ENCODE measurements at places on chromosomes 11 and 22. TPM values are rescaled to one million over a fixed set of nuclear protein-coding genes. Genes with fewer than 3 reads are reported as not detected.

The F2 gene
- not detected for total RNA-seq

The HBB gene
- 1,223 TPM for total RNA-seq

The C22orf15 gene
- total RNA-seq, result not detected

The C2CD3 gene
- 13.2 TPM for total RNA-seq

The DNAJB7 gene
- not detected for total RNA-seq

The UCP3 gene
- 0.54 TPM for total RNA-seq

The SPDYC gene
- total RNA-seq, result not detected

The VWCE gene
- total RNA-seq, result 0.59 TPM

The CALCA gene
- 0.51 TPM for total RNA-seq

The ANKK1 gene
- total RNA-seq, result 0.16 TPM

The NXPE2 gene
- total RNA-seq, result 0.22 TPM

The RFPL2 gene
- total RNA-seq, result not detected

The CYB5R2 gene
- total RNA-seq, result 1.7 TPM

The UPK2 gene
- total RNA-seq, result not detected

The CAVIN3 gene
- total RNA-seq, result 77.6 TPM

The OR6A2 gene
- total RNA-seq, result not detected

The CABP7 gene
- not detected for total RNA-seq

The GGT1 gene
- total RNA-seq, result 2.0 TPM

The APOA4 gene
- total RNA-seq, result not detected

The OR51I1 gene
- total RNA-seq, result not detected

The P2RX6 gene
- 5.4 TPM for total RNA-seq

The TYR gene
- total RNA-seq, result not detected

The SEC14L6 gene
- total RNA-seq, result 0.40 TPM

The FXYD6 gene
- total RNA-seq, result 28.0 TPM

The FGF19 gene
- total RNA-seq, result not detected

The PACSIN3 gene
- 295 TPM for total RNA-seq

The GGTLC2 gene
- not detected for total RNA-seq

The USP2 gene
- 80.0 TPM for total RNA-seq

The RFPL1 gene
- not detected for total RNA-seq

The GGT5 gene
- total RNA-seq, result 12.2 TPM

The MUC5AC gene
- total RNA-seq, result not detected

The ENTHD1 gene
- not detected for total RNA-seq

The CASP5 gene
- not detected for total RNA-seq

The MISFA gene
- 6.4 TPM for total RNA-seq

The ISX gene
- total RNA-seq, result not detected

The RHOD gene
- 25.8 TPM for total RNA-seq

The INPP5J gene
- total RNA-seq, result 13.8 TPM

The SSTR3 gene
- total RNA-seq, result not detected

The C11orf87 gene
- 0.03 TPM for total RNA-seq

The PDGFB gene
- total RNA-seq, result 21.2 TPM

The SLC36A4 gene
- 7.3 TPM for total RNA-seq

The TMEM45B gene
- total RNA-seq, result 0.11 TPM

The KCNJ11 gene
- total RNA-seq, result 9.8 TPM

The SULT4A1 gene
- total RNA-seq, result 0.13 TPM
